Stimulated activated CD4-positive, alpha-beta T cell treated with anti-CD3 and anti-CD28 coated beads, Interleukin-1b, Interleukin-23, amount 100 ng/mL, for 48 hours (primary cell): ENCODE measurements at places on chromosomes 3 and 15.
A peak's percentile ranks its signal among the peaks of the same experiment; 100 is the strongest.

GRCh38 chr15:34802371-34802770 lies 7.0 kb upstream of the ACTC1 start:
- DNase-seq = no peak

DNA sequence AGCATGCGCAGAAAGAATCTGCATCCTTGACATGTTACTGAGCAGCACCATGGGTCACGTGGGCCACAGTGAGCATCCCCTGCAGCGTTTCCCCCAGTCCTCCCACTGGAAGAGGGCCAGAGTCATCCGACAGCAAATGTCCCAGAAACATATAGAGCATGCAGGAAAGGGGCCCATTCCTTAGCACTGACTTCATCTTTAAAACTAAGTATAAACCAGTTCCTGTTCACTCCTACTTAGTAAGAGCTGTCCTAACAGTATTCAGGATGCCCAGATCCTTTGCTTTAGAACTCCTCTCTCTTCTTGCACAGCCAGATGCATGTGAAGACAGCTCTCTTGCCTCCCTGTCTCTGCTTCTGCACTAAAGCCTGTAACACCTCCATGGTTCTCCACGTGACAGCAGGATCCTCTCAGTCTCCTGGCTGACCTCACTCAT lies 79.3 kb upstream of the OXTR start:
- no peak for DNase-seq

DNA sequence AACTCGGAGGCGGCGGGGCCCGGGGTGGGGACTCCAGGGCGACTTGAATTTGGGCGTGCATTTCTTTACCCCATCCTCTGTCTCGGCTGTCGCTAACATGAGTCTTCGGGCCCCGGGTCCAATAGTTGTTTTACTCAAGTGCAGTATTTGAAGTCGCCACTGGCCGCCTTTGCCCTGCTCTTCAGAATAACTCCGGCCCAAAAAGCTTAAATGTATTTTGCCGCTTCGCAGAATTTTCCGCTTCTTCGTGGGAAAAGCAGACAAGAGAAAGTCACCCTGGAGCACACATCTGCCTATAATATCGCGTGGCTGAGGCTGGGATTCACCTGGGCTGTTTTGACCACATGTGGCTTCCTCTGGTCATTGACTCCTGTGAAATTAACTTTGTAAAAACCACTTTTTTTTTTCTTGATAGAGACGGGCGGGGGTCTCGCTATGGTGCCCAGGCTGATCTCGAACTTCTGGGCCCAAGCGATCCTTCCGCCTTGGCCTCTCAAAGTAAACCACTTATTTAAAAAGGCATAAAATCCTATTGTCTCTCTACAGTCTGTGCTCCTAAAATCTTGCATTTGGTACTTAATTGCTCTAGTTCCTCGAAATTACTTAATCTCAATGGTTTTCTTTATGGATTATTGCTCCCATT lies 676 bp downstream of the CNOT10 start:
- DNase-seq = no peak

DNA sequence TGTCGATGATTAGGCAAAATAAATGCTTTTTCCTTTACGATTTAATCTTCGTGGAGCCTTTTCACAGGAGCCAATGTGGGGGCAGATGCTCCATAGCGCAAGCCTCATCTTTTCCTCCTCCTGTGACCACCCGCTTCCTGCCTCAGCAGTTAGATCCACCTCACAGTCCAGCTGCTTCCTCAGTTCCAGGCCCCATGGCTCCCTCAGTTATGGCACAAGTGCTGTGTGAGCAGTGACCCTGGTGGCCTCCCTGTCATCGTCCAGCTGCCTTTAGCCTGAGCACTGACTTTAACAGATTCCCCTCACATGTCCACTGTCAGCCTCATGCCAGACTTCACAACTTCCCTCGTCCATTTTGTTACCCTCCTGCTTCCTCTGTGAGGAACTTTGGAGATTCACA lies 424.6 kb upstream of the GBE1 start:
- no peak for DNase-seq

DNA sequence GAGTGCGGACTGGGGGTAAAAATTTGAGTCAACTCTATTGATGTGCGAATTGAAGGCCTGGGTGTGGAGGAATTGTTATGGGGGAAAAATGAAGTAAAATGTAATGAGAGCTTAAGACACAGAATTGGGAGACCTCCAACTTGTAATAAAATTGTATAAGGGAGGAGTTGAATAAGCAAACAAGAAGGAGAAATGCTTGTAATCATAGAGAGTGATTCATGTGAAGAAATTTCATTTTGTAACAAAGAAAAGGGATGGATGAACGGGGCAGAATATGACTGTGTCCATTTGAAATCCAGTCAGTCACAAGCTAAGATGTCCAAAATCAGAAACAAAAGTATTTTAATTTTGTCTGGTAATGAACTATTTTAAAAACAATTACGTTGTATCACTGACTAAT lies 552.3 kb downstream of the NAALADL2 start:
- no peak for DNase-seq

GRCh38 chr15:33007303-33007855 lies 187.1 kb downstream of the FMN1 start:
- DNase-seq = no peak

GRCh38 chr3:8173892-8174291 lies 327.7 kb upstream of the LMCD1 start:
- no peak for DNase-seq

DNA sequence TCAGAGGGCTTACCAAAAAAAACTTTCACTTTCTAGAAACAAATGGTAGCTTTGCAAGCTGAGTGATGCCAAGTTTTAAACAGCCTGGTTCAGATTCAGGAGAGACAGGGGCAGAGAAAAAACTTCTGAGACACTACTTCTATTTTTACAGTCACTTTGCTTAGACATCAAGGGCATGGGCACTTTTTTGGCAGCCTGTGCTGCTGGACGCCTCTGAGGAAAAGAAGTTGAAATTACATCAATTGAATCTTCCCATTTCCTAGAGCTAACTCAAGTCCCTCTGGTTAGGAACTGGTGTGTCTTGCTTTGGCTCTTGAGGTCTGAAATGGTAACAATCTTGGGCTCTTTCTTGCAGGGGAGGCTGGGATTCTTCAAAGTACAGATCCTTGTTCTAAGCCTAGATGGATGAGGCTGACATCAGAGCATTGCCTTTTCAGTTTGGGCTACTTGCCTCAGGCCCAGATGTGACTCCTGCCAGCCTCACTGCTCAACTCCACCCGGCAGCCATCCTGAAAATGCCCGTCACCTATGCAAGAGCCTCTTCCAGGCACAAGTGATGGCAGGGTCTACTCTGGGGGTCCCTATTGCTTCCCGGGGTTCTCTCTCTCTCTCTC lies 357.5 kb downstream of the FOXP1 start:
- no peak for DNase-seq

DNA sequence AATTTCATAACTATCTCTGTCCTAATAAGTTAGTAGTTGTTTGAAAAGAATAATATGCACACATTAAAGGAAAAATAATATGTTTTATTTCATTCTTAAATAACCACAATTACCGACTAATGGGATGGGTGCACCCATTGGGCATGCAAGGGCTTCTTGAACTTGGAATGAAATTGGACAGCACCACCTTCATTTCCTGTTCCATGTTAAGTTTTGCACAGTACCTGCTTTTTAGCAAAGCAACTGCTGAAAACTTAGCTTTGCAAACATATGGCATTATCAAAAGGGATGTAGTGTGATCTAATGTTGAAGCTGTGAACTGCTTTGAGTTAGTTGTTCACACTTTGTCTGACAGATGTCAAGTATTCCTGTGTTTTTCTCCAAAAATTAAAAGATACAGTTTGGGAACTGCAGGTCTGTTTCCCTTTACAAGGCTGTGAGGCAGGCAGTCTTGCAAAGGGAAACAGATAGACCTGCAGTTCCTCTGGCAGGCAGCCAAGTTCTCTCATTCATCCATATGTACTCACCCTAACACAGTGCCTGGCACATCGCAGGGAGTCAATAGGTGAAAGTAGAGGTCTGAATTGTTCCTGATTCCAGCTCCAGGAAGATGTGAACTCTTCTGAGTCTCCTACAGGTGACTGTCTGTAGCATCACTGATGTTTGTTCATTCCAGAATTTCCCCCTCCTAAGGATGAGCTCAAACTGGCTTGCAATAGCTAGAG lies 64.3 kb upstream of the GOLGA8B start:
- no peak for DNase-seq

DNA sequence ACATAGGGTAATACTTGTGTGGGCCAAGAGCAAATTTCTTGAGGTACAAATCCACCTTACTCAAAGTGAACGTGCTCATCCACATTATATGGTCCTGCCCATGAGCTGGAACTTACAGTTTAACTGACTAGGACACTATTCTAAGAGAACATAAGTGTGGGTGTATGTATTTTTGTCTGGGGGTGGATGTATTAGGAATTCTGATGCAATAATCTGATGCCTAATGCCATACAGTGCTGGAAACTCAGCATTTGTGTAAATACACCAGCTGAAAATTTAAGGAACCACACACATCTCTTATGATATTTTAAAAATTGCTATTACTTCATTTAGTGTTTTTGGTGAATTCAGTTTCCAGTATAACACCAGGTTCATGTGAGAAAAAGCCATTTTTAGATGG lies 1350.7 kb downstream of the ZPLD1 start:
- no peak for DNase-seq

DNA sequence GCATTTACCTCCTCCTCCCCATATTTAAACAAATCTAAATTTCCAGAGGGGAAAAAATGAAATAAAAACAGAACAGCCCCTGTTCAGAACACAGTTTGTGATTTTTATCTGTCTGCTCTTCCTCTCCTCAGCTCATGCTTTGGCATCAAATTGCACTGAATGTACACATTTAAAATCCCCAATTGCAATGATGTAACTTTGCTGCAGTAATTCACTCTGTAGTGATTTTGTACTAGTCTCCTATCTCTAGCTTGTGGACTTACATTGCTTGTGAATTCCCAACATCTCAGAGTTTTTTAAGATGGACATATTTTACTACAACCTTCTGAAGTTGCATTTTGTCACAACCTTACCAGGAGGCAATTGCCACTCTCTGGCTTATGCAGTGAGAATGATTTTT lies 81.6 kb upstream of the ROBO2 start:
- no peak for DNase-seq

GRCh38 chr15:50066202-50066601 lies 52.8 kb downstream of the ATP8B4 start:
- DNase-seq = peak; percentile 43

- no peak for DNase-seq
Measured at GRCh38 chr3:119555309-119555735, 4.1 kb downstream of the CD80 start.

DNA sequence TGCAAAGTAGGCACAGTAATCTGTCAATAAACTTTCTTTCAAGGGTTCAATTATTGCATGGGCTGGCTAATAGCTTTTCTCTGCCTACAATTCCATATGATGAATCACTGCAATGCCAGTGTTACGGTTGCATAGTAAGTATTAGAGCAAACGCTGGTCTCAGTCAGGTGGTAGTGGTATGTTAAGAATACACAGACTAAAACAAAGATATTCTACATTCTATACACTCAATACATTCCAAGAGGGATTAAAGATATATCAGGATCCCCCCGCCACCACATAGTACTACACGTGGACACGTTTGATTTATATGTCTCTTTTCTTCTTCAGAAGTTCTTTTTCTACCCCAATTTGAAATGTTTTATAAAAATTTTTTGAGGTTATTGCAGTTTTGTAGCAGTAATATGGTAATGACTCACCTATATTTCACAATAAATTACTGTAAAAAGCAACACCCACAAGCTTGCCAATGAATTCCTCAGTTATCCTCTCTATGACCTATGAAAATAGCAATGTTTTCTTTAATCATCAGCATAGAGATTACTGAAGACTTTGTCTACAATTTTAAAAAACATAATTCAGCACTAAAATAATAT lies 68.2 kb downstream of the CD200R1L start:
- DNase-seq = no peak
